Small intestine (tissue), 16 donors: ENCODE measurements at places on chromosomes 1 and 21. TPM values are rescaled to one million over a fixed set of nuclear protein-coding genes. Genes with fewer than 3 reads are reported as not detected.

Gene CA6
- not detected for polyA plus RNA-seq

Gene CCDC17
- 1.5 TPM for polyA plus RNA-seq

DNA sequence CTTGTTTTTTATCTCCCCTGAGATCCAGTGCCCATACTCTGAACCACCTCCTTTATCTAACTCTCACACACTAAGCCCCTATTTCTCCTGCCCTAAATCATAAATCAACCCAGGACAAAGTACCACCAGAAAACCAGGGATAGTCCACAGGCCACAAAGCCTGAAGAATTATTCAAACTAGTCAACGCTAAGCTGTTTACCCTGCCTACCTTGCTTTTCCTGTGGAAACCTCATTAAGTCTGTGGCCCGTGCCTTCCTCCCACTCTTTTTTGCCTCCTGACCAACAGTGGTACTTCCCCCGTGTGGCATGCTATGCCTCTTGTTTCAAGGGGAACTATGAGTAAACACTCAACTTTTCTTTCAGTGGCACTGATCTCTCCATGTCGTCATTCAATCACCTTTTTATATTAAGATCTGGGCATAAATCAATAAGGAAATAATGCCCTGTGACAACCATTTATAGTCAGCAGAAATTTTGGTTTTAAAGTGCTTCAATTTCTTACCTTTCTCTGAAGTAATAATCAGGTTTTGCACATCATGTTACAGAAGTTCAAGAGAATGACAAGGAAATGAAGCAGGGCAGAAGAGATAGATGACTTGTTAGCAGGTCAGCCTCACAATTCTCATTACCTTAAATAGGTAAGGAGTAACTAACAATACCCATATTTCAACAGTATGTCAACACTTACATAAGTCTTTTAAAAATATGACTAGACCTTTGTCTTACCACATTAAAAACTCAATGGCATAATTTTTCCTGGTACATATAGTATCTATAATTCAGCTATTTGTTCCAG, 32.1 kb downstream of the EYA3 start:
- H3K4me1 ChIP-seq = peaks cover 5% of the 10 kb centered on the region
- no peak overlapping the region for H3K27ac ChIP-seq
- no peak for DNase-seq
- no peaks in the 10 kb centered on the region for H3K27me3 ChIP-seq
- H3K36me3 ChIP-seq = peaks cover 9% of the 10 kb centered on the region
- no peak overlapping the region for H3K4me3 ChIP-seq

GRCh38 chr1:27563341-27563590, 40.7 kb downstream of the AHDC1 start:
- peaks cover 15% of the 10 kb centered on the region for H3K4me1 ChIP-seq
- H3K36me3 ChIP-seq = peaks cover 56% of the 10 kb centered on the region
- DNase-seq = no peak

Gene LMO4
- polyA plus RNA-seq = 71.0 TPM

GRCh38 chr1:39144924-39145323, 59.6 kb upstream of the MACF1 start:
- DNase-seq = no peak
- no peaks in the 10 kb centered on the region for H3K4me1 ChIP-seq
- no peak overlapping the region for H3K27ac ChIP-seq
- no peaks in the 10 kb centered on the region for H3K27me3 ChIP-seq
- H3K4me3 ChIP-seq = no peak overlapping the region
